ENCODE measurements at places on chromosomes 12 and 14. TPM values are rescaled to one million over a fixed set of nuclear protein-coding genes. Genes with fewer than 3 reads are reported as not detected.

- DNase-seq, result no peak
Observed at GRCh38 chr12:96106137-96106536, 70.8 kb upstream of the LTA4H start.

SYNDIG1L gene
- 0.10 TPM for total RNA-seq

OR4E2 gene
- not detected for total RNA-seq

GRCh38 chr14:90788031-90788430 is 28.2 kb downstream of the TTC7B start:
- DNase-seq, result no peak

- no peak for DNase-seq
Observed at GRCh38 chr12:121277374-121277759, 19.1 kb downstream of the CAMKK2 start.

- no peak for DNase-seq
Observed at GRCh38 chr14:68628605-68629310, 164.1 kb downstream of the ZFP36L1 start.

GRCh38 chr12:113402586-113403260 is 964 bp downstream of the SDS start:
- no peak for DNase-seq

PMCH gene
- total RNA-seq, result not detected

GRCh38 chr14:105897725-105898113 is 371.3 kb downstream of the TMEM121 start:
- DNase-seq, result no peak

KCNA5 gene
- 0.36 TPM for total RNA-seq

- no peak for DNase-seq
Observed at GRCh38 chr12:1131811-1132224, 140.8 kb downstream of the ERC1 start.

DNA sequence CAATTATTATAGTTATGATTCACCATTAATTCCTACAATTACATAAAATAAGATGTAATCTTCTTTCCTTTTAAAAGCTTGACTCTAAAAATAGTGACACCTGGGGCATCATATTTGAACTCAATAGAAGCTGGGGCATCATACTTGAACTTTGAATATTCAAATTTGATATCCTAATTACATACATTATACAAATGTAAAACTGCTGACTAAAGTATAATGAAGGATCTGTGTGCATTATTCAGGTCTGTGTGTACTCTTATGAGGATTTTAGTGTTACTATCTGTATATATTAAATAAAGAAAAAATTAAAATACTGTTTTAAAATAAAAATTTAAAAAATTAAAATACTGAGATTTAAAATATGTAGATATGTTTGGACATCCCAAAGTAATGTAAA is 696.9 kb upstream of the FBXO33 start:
- DNase-seq, result no peak

DNA sequence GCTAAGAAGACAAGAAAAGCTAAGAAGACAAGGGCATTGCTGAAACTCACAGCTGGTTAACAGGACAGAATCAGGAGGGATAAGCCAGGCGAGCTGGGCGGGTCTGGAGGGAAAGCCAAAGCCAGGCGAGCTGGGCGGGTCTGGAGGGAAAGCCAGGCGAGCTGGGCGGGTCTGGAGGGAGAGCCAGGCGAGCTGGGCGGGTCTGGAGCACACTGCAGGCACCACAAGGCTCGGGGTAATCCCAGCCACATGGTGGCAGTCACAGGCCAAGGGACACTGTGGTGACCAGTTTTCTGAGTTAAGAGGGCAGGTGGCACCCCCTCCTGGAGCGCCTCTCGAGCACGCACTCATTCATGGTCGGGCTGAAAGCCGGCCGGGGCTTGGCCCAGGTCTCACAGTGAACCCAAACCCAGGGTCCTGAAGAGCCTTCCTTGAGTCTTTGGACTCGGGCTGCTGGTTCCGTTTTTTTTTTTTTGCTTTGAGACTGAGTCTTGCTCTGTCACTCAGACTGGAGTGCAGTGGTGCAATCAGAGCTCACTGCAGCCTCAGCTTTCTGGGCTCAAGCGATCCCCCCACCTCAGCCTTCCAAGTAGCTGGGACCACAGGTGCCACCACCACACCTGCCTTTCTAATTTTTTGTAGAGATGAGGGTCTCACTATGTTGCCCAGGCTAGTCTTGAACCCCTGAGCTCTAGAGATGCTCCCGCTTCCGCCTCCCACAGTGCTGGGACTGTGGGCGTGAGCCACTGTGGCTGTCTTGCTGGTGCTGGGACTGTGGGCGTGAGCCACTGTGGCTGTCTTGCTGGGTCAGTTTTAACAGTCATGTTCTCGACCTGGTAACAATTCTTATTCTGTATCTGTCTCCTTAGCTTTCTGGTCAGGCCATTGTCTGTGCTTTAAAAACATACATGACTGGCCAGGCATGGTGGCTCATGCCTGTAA is 40.2 kb downstream of the HSP90AA1 start:
- peak; percentile 66 for DNase-seq

DNA sequence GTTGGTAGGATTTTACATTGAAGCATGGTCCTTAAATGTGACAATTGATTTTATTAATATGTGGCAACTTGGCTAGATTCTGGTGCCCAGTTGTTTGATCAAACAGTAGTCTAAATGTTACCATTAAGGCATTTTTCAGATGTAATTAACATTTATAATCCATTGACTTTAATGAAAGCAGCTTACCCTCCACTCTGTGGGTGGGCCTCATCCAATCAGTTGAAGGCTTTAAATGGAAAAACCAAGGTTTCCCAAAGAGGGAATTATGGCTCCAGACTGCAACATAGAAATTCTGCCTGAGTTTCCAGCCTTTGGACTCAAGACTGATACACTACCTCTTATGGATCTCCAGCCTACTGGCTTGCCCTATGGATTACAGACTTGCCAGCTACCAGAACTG is 1153.2 kb downstream of the BCL11B start:
- no peak for DNase-seq

GRCh38 chr14:105927096-105928060 is 401.0 kb downstream of the TMEM121 start:
- no peak for DNase-seq

GRCh38 chr12:55017416-55017925 is 2.3 kb upstream of the NEUROD4 start:
- no peak for DNase-seq

DNA sequence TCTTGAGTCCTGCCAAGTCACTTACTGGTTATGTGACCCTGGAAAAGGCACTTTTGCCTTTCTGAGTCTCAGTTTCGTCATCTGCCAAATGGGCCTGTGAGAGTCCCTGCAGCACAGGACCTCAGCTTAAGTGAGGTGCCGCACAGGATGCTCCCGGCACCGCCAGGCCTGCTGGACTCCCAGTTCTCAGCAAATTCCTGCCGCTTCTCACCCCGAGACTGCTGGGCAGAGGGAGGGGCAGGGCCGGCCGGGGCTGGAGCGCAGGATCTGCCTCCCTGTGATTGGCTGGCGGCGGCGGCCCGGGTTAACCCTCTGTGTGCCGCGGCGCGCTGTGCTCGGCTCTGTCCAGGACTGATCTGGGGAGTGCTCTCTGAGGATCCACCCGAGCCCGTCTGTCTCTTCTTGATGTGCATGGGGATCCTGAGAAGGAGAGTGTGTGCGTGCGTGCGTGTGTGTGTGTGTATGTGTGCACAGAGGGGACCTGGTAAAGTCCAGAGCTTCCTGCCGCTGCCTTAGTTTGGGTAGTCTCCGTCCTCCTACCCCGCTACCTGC is 8.6 kb downstream of the SETD1B start:
- DNase-seq, result peak; percentile 76
